ENCODE measurements at places on chromosomes 3 and 15.

- no peak for DNase-seq
These were observed 16.4 kb upstream of the HCN4 start for GRCh38 chr15:73385205-73385604.

DNA sequence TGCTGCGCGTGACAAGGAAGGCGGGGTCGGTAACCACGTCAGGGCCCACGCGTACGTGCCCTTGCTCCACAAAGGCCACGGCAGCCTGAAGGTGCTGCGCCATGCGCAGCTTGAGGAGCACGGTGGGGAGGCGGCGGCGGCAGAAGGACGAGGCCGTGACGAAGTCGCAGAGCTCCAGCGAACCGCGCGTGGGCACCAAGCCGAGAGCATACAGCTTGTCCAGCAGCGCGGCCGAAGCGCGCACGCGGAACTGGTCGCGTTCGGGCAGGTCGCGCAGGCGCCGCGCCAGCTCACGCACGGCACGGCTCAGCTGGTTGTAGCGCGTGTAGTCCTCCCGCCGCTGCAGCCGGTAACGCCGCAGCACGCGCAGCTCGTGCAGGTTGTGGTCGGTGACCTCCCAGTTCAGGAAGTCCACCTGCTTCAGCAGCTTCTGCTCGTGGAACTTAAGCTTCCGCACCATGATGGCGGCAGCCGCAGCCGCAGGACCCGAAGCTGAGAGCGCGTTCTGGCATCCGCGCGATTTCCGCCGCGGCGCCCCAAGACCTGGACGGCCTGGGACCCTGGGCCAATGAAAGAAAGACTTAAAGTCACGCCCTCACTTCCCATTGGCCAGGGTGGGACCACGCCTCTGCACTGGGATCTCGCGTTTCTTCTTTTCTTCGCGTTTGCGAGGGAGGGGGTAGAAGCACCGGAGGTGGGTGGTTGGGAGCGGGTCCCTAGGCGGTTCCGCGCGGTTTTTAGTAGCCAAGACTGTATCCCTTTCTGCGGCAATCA lies at the start of gene IMP3:
IMP3 (minus strand) TSS at position 516 of the 774 bp plus-strand sequence; CDS start at position 460, 56 bp downstream.
- peak; percentile 82 for DNase-seq

GRCh38 chr15:39963786-39964185 lies 29.9 kb downstream of the EIF2AK4 start:
- peak; percentile 80 for DNase-seq

- no peak for DNase-seq
These were observed 276.3 kb downstream of the ERC2 start for GRCh38 chr3:56192001-56192400.

- no peak for DNase-seq
These were observed 2.4 kb upstream of the DCBLD2 start for GRCh38 chr3:98903705-98904481.

GRCh38 chr15:81785181-81785580 lies 260.6 kb downstream of the MEX3B start:
- no peak for DNase-seq

GRCh38 chr3:102329561-102329960 lies 105.3 kb upstream of the ZPLD1 start:
- DNase-seq, result no peak

DNA sequence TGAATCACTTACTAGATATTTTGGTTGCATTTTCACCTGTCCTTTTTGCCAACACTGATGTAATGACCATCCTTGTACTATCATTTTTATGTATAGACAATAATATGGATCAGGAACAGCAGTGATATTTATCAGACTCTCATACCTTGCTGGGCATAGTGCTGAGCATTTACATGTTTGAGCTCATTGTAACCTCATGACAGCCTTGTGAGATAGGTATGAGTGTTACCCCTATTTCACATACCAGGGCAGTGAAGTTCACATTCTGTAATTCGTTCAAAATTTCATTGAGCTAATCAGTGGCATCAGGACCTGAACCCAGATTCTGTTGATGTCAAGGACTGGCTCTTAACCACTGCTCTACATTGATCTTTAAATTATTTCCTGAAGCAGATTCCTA lies 221.5 kb upstream of the TBL1XR1 start:
- DNase-seq, result no peak

DNA sequence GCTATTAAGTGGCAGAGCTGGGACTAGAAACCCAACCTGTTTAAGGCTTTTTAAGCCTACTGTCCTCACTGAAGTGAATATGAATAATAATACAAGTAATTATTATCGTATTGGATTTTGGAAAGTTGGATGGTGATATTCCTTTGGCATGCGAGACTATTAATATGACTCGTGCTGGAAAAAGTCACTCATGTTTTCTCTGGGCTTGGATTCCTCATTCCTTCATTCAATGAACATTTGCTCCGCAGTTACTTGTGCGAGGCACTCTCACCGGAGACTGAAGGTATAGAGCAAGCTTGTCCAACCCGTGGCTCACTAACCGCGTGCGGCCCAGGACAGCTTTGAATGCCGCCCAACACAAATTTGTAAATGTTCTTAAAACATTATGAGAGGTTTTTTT lies 694 bp downstream of the PLAAT1 start:
- DNase-seq, result no peak

- no peak for DNase-seq
These were observed 195.8 kb downstream of the CD47 start for GRCh38 chr3:107894998-107895397.

- no peak for DNase-seq
These were observed 141.1 kb upstream of the PTPRG start for GRCh38 chr3:61420136-61420759.

- DNase-seq, result no peak
These were observed 32.9 kb downstream of the CRYGS start for GRCh38 chr3:186511245-186511644.

- no peak for DNase-seq
These were observed 8.5 kb downstream of the EIF4G1 start for GRCh38 chr3:184322731-184323487.

- DNase-seq, result no peak
These were observed 38.0 kb downstream of the SHC4 start for GRCh38 chr15:48925714-48926223.

DNA sequence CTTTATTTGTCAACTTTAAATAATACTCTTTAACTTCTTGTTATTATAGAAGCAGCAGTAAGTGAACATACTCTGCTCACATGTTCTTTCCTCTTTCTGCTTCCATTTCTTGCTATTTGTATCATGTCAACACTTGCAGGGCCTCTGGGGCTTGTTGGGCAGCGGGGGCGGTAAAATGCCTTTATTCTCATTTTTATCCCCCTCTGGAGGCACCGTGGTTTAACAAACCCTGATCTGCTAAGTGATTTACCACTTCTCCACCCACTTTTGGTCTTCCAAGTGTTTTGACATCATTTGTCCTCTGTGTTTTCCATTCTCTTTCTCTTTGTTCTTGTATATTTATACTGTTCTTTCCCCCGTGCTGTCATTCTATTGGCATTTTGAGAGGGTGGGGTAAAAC lies 33.9 kb downstream of the SCN10A start:
- no peak for DNase-seq

DNA sequence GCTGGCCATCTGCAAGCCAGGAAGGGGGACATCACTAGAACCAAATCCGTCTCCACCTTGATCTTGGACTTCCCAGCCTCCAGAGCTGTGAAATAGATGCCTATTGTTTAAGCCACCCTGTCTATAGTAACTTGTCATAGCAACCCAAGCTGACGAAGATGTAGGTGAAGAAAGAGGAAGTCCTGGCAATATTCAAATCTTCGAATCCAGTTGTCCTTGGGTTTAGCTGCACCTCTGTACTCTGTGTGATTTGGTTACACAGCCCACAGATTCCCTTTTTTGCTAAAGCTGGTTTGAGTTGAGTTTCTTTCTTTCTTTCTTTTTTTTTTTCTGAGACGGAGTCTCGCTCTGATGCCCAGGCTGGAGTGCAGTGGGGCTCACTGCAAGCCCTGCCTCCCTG lies 68.0 kb upstream of the XCR1 start:
- no peak for DNase-seq
